ENCODE measurements at places on chromosomes 7 and 10. TPM values are rescaled to one million over a fixed set of nuclear protein-coding genes. Genes with fewer than 3 reads are reported as not detected.

DNA sequence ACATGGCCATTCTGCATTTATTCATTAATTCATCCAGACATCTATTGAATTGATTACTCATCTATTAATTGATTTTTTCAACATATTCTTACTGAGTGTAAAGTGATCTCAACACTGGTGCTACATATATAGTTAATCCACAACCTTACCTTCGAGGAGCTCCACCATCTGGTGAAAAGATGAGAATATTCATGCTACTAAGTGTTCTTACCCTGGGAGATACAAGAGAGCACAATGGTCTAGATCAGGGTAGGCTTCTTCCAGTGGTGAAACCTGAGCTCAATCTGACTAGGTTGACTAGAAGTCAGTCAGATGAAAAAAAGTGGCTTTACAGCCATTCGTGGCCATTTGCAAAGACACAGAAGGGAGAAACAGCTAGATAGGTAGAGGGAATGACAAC lies 507.4 kb downstream of the ANKRD7 start:
- no peak for DNase-seq

- no peak for DNase-seq
Measured at GRCh38 chr7:68249611-68250010, 1253.0 kb downstream of the TYW1 start.

GRCh38 chr7:38185395-38186307 lies 7.6 kb downstream of the STARD3NL start:
- no peak for DNase-seq

- no peak for DNase-seq
Measured at GRCh38 chr7:20310301-20310700, 20.4 kb upstream of the ITGB8 start.

DNA sequence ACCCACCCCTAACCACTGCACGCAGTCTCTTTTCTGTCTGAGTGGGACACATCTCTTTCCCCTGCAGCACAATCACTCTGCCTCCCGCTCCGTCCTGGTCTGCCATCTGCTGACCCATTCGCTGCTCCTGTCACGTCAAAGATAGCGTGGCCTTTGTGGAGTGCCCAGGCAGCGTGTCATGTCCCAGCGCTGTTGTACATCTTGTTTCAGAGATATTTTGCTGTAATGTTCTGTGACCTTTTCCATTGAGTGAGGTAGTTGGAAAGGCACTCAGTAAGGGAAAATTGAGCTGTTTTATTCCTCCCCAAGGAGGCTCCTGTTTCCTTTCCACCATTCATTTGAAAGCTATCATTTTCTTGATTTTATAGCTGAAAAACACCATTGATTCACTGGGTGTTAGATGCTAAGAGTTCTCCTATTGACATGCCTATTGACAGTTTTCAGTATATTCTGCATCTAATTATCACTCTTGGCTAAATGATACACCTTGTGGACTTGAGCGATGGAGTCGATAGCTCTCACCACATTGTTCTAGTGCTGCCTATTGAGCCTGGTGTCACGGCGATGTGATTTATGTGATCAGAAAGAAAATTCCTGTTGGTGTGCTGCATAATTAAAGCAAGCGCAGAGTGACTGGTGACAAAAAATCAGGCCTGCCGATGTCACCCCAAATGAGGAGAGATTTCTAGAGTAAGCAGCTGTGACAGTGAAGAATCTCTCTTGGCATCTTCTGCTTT lies 372.6 kb downstream of the LRMDA start:
- DNase-seq: no peak

DNA sequence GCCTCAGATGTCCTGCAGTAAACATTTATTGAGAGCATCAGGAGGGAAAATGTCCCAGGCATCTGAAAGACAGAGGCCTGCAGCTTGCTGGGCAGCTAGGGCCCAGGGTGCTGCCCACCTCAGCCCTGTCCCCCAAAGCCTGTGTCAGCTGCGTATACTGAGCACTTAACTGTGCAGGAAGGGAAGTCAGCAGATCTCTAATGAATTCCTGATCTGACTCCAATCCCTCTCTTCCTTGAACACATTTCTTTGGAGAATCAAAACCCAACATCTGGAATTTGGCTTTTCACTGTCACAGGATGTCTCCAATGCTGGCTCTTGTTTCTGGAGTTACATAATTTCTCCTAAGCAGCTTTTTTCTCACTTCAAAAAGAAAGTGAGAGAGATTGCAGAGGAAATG lies 364.7 kb upstream of the NFE2L3 start:
- DNase-seq: no peak

DNA sequence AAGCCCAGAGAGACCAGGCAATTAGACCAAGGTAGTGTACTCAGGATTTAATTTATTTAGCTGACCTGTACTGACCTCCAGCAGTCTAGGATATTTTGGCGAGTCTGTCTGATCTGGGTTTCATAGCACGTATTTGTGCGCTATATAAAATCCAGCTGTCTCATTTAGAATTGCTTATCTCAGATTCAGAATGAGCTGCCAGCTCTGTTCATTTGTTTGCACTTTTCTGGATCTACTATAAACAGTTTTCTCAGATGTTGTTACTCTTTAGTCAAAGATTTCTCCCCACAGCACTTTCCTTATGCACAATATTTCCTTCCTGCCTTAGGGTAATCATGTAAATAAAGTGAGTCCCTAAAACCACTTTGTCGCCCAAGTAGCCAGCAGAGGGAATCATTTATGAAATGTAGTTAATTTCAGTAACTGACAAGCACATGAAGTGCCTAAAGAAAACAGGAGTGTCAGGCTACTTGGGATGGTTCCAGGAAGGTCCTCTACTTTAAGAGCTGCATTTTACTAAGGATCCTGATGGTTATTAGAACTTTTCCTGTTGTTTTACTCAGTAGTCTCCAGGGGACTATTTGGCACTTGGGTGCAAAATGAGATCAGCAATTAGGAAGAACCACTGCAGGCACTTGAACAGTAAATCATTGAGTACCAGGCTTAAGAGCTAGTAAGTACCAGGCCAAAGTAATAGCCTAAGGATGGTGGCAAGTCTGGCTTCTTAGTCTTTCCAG lies 226.4 kb downstream of the TWIST1 start:
- no peak for DNase-seq

GRCh38 chr7:117775801-117776200 lies 97.4 kb downstream of the CTTNBP2 start:
- DNase-seq: no peak

- DNase-seq: no peak
Measured at GRCh38 chr7:18201350-18201749, 173.7 kb upstream of the PRPS1L1 start.

GRCh38 chr7:81810476-81811155 lies 40.8 kb upstream of the HGF start:
- DNase-seq: no peak

GRCh38 chr7:120867932-120868331 lies 10.0 kb upstream of the TSPAN12 start:
- DNase-seq: no peak

GRCh38 chr10:93757801-93758507 lies at the start of gene LGI1:
Gene LGI1 (plus strand): TSS chr10:93757936. CDS start chr10:93758145, 209 bp downstream.
- no peak for DNase-seq

GRCh38 chr7:140230861-140231770 lies 54.3 kb upstream of the KDM7A start:
- DNase-seq: no peak

GRCh38 chr7:67955061-67955460 lies 958.4 kb downstream of the TYW1 start:
- DNase-seq: no peak

- DNase-seq: no peak
Measured at GRCh38 chr7:151834271-151835035, 42.5 kb downstream of the PRKAG2 start.

DNA sequence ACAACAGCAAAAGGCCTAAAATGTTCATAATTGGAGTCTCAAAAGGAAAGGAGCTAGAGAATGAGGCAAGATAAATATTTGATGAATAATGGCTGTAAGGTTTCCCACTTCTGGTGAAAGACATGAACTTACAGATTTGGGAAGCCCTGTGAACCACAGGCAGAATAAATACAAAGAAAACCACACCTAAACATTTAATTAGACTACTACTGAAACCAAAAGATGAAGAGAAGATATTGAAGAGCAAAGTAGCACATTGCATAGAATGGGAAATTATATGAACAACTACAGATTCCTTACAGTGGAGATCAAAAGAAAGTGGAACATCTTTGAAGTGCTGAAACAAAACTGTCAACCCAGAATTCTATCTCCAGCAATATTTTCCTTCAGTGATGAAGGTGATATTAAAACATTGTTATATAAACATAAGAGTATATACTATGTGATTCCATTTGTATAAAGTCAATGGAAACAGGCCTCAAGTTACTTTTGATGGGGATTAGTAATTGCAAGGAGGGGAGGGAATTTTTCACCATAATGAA lies 191.3 kb upstream of the KAT6B start:
- DNase-seq: no peak

DNA sequence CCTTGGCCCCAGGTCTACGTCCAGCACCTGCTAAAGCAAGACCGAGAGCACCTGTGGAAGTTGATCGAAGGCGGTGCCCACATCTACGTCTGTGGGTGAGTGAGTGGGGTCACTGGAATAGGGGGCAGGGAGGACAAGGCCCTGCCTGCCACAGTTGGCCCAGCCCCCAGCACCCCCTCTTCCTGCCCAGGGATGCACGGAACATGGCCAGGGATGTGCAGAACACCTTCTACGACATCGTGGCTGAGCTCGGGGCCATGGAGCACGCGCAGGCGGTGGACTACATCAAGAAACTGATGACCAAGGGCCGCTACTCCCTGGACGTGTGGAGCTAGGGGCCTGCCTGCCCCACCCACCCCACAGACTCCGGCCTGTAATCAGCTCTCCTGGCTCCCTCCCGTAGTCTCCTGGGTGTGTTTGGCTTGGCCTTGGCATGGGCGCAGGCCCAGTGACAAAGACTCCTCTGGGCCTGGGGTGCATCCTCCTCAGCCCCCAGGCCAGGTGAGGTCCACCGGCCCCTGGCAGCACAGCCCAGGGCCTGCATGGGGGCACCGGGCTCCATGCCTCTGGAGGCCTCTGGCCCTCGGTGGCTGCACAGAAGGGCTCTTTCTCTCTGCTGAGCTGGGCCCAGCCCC lies 8.1 kb downstream of the TMEM120A start:
- no peak for DNase-seq

GRCh38 chr7:25845464-25845863 lies 306.5 kb upstream of the NFE2L3 start:
- DNase-seq: no peak

LEP gene
- polyA plus RNA-seq: 0.19 TPM

METTL27 gene
- polyA plus RNA-seq: 8.8 TPM

CTNNA3 gene
- polyA plus RNA-seq: 4.8 TPM

FFAR4 gene
- not detected for polyA plus RNA-seq

AKR1D1 gene
- polyA plus RNA-seq: 0.10 TPM

SLC18A3 gene
- not detected for polyA plus RNA-seq

CALHM1 gene
- 0.08 TPM for polyA plus RNA-seq

STEAP1B gene
- polyA plus RNA-seq: 1.9 TPM

All from right renal cortex interstitium (tissue), 3 donors.